Activated T-helper 1 cell treated with anti-CD3 and anti-CD28 coated beads, Interleukin-12 subunit alpha, Interleukin-12 subunit beta, Interleukin-2, Interleukin-4 antibody, amounts not matched to agents 30 ng/mL and 10 ng/mL and 1 ng/mL, durations not matched to agents 14 hours and 24 hours and 36 hours (primary cell): ENCODE measurements at places on chromosomes 1 and 21.

- DNase-seq: no peak
These were observed 49.7 kb downstream of the NTPCR start for GRCh38 chr1:232999956-233000625.

DNA sequence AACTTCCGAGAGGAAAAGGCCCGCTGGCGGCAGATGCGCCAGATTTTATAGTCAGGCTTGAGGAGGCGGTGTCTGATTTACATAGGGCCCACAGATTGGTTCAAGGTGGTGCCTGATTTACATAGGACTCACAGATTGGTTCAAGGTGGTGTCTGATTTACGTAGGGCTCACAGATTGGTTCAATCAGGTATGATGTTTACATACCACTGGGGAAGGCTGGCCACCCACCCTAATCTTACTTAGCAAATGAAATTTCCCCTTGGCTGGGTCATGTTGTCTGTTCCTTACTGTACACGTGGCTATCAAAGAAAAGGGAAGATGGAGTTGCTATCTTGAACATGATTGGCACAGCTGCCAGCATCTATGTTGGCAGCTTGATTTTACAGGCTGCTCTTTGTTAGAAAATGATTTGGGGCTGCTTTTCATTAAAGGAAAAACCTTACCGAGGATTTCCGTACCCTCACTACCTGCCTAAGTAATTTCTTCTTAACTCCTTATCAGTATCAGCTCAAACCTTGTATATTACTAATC is 96.3 kb downstream of the SETD4 start:
- DNase-seq: no peak

- no peak for DNase-seq
These were observed 112.5 kb upstream of the PAXBP1 start for GRCh38 chr21:32884062-32884461.

DNA sequence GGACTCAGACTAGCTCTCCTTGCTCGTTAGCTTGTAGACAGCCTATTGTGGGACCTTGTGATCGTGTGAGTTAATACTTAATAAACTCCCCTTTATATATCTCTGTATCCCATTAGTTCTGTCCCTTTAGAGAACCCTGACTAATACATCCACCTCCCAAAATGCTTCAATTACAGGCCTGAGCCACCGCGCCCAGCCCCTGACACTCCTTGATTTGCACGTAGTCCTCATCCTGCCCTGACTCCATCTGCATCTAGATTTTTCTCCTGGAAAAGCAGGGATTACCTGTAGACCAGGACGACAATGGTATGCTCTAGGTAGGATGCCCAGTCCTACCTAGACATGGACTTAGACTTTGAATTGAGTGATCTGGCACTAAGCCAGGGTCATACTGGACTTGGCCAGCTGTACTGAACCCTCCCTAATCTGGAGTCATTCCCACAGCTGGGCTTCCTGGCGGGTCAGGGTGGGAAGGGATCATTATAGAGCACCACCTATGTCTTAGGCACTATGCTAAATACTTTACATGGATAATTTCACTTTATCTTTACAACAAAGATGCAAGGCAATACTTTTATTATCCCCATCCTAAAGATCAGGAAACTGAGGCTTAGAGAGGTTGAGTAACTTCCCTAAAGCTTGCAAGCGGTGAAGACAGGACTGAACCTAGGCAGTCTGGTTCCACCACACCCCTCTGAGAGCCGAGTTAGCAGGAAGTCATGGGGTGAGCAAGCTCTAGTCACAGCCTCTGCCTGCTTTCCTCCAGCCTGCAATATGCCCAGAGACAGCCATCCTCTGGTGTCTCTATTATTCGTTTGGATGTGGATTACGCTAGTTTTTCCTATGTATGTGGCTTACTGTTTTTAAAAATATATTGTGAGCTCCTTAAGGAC is 89.4 kb downstream of the DTL start:
- DNase-seq: no peak

GRCh38 chr1:113194846-113195830 is 122.1 kb downstream of the LRIG2 start:
- no peak for DNase-seq

GRCh38 chr1:212536586-212536985 is 72.0 kb upstream of the ATF3 start:
- DNase-seq: no peak

DNA sequence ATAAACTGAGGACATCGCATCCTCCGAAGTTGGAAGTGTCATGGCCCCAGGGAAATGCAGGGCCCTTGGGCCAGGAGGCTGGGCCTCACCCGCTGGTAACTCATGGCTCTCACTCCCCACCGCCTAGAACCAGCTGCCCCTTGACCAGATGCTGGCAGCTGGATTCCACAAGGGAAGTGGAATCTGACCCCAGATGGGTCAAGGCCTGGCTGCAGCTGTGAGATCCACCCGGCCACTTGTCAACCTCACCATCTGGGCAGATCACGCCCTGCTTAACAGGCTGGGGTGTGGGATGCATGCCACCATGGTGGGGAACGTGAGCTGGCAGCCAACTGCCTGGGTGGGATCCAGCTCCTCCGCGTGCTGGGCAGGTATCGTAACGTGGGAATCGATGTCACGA is 25.5 kb downstream of the KCNAB2 start:
- no peak for DNase-seq

GRCh38 chr1:150613061-150613920 is 16.1 kb downstream of the ENSA start:
- DNase-seq: peak; percentile 49

- DNase-seq: no peak
These were observed 30.0 kb downstream of the SOX13 start for GRCh38 chr1:204102739-204103430.

DNA sequence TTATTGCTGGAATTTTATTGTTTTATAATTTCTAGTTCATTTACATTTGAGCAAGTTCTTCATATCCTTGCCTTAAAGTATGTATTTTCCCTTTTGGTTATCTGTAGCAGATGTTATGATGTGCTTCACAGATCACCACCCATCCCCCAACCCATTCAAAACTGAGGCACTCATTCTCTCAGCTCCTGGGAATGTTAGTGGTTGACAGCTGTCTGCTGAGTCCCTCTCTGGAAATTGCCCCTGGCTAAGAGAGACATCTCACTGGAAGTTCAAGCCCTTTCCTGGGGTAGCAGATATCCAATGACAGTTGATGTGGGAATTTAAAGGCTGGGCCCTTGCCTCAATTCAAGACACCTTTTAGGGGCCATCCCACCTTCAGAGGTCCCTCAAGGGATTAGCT is 4.3 kb upstream of the DPYD start:
- DNase-seq: no peak

GRCh38 chr21:33441489-33442477 is 38.0 kb downstream of the TMEM50B start:
- DNase-seq: no peak

- DNase-seq: no peak
These were observed 51.2 kb downstream of the TNFRSF8 start for GRCh38 chr1:12114340-12114683.

GRCh38 chr1:24459551-24460266 is 42.9 kb upstream of the RCAN3 start:
- DNase-seq: no peak

GRCh38 chr1:185593271-185593670 is 140.9 kb upstream of the HMCN1 start:
- DNase-seq: no peak

DNA sequence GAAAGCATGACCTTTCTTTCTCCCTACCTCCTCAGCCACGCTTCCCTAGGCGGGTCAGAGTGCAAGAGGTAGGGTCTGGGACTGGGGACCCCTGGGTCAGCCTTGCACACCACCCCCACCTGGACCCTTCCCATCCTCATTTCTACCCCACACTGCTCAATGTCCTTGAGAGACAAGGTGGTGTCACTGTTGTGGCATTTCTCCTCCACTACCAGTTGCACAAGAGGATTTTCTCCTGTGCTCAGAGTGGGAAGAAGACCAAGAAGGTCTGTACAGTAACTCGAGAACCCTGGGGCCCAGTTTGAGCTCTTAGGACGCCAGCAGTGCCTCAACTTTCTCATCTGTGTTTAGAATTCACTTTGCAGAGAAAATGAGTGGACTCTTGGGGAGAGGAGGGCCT is 49.4 kb upstream of the CD34 start:
- DNase-seq: no peak

GRCh38 chr1:27403065-27403726 is 10.8 kb downstream of the GPR3 start:
- no peak for DNase-seq

- no peak for DNase-seq
These were observed 192.4 kb downstream of the LRRIQ3 start for GRCh38 chr1:74005533-74005932.

DNA sequence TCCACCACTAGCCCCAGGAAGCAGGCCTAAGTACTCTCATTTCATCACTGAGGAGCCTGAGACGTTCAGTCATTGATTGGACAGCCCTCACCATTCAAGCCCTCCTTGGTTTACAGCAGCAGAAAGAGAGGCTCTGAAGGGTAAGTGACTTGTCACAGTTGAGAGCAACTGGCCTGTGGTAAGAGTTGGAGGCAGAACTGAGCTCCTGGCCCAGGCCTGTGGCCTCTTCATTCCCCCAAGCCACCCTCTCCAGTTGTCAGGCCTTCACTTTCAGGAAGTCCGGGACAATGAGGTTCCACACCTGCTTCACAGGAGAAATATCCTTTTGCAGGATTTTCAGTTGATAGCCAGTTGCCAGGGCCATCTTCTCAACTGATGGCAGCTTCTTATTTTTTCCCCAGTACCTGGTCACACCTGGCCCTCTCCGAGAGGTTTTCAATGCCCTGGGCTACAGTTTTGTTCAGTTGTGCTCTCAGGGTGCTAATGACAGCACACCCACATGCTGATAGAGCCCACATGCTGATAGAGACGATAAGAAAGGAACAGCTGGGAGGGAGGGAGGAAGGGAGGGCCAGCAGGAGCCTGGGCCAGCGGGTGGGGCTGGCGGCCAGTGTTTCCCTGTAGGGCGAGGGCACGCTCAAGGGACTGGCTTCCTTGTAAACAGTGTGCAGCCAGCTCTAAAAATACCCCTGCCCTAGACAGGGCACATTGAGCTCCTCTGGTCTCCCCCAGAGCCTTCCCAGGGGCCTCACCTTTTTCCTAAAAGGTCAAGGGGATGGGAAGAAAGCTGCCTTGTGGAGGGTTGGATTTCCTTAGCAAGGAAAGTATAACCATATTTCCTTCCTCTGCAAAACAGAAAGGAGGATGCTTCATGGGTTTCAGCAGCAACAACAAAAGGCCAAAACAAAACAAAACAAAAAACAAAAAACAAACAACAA is 112.7 kb upstream of the JUN start:
- DNase-seq: no peak

GRCh38 chr1:162772571-162773154 is 17.8 kb upstream of the HSD17B7 start:
- no peak for DNase-seq

- no peak for DNase-seq
These were observed 96.1 kb upstream of the PRMT6 start for GRCh38 chr1:106960412-106960811.

- DNase-seq: no peak
These were observed 3.3 kb upstream of the SLAMF8 start for GRCh38 chr1:159823406-159823805.
